ENCODE measurements at places on chromosomes 1 and 21. TPM values are rescaled to one million over a fixed set of nuclear protein-coding genes. Genes with fewer than 3 reads are reported as not detected.

DNA sequence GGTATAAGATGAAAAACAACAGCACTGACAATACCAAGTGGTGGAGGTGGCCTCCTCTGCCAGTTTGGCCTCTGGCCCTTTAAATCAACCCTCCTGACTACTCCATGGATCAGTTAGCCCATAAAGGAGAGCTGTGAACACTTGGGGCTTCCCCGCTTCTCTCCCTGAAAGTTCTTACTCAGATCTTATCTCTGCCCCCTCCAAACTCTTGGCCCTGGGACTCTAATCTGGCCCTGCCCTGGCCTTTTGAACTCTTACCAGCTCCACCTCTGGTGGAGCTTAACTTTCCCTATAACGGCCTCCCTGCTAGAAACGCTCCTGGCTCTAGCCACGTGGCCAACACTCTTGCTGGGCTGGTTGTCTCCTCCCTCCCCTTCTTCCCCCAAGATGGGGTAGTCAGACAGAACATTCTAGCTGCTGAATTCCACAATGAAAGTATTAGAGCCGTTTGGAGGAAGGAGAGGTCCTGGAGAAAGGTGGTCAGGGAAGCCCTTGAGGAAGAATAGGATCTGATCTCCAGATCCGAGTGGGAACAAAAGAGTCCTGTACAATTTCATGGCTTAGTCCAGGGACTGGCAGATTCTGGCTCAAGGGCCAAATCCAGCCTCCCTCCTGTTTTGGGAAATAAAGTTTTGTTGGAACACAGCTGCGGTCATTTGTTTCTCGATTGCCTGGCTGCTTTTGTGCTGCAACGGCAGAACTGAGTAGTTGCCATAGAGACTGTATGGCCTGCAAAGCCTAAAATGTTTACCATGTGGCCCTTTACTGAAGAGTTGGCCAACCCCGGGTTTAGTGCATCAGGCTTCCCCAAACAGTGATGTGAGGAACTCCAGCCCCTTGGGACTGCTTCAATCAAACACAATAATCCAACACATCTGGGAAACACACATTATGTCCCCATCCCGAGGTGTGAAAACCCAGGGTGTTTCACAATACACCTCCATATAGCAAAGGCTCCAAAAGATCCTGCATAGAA is 9.5 kb upstream of the PIGR start:
- no peaks in the 10 kb centered on the region for H3K27me3 ChIP-seq
- no peak overlapping the region for H3K4me3 ChIP-seq
- H3K36me3 ChIP-seq: no peaks in the 10 kb centered on the region
- no peak for DNase-seq

Gene DNAI4
- polyA plus RNA-seq: 0.30 TPM

Gene UBXN10
- polyA plus RNA-seq: 0.10 TPM

- no peaks in the 10 kb centered on the region for H3K27me3 ChIP-seq
- no peaks in the 10 kb centered on the region for H3K36me3 ChIP-seq
- H3K4me3 ChIP-seq: no peak overlapping the region
- DNase-seq: no peak
Observed at GRCh38 chr1:109722908-109723691, 11.0 kb downstream of the GSTM5 start.

DNA sequence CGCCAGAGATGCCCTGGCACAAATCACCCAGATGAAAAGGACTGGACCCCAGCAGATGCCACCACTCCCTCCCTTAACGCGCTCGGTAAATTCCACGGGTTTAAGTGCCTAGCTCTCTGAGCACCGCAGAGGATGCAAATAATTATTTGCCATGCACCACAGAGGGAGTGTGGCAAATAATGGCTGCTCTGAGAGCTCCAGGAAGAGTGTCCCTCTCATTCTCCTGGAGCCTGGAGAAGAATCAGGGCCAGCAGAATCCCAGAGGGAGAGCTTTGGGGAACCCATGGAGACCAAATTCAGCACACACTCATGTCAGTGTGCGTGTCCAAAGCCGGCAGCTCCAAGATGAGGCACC is 667 bp downstream of the HHIPL2 start:
- H3K36me3 ChIP-seq: no peaks in the 10 kb centered on the region
- H3K4me1 ChIP-seq: no peaks in the 10 kb centered on the region
- DNase-seq: no peak
- no peaks in the 10 kb centered on the region for H3K27me3 ChIP-seq
- no peak overlapping the region for H3K27ac ChIP-seq
- no peak overlapping the region for H3K4me3 ChIP-seq

GRCh38 chr1:226903819-226904716 is 33.7 kb downstream of the PSEN2 start:
- no peak overlapping the region for H3K27ac ChIP-seq
- no peaks in the 10 kb centered on the region for H3K27me3 ChIP-seq
- DNase-seq: no peak
- H3K4me3 ChIP-seq: no peak overlapping the region
- no peaks in the 10 kb centered on the region for H3K4me1 ChIP-seq

GRCh38 chr1:154729031-154729442 is 121.1 kb upstream of the ADAR start:
- no peaks in the 10 kb centered on the region for H3K27me3 ChIP-seq
- no peak overlapping the region for H3K27ac ChIP-seq
- no peak for DNase-seq
- H3K4me1 ChIP-seq: no peaks in the 10 kb centered on the region

DNA sequence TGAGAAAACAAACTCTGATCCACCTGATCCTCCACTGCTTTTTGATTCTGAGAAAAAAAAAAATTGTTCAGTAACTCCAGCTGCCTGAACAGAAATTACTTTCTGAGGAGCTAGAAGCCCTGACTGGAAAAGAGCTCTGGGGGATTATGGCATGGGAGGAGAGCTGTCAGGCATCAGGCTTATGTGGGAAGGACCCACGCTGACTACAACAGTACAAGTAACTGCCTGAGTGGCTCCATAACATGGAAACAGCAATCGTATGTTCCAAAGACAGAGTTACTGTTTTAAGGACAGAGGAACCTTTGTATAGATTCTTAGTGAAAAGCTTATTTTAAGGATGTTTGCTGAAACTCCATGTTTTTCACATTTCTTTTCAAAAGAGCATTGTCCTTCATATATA is 1.2 kb upstream of the ANGPTL7 start:
- H3K4me3 ChIP-seq: no peak overlapping the region
- peaks cover 67% of the 10 kb centered on the region for H3K36me3 ChIP-seq
- H3K4me1 ChIP-seq: no peaks in the 10 kb centered on the region
- no peak overlapping the region for H3K27ac ChIP-seq

GRCh38 chr21:14058566-14058965 is 152.2 kb downstream of the LIPI start:
- no peak overlapping the region for H3K27ac ChIP-seq
- no peak for DNase-seq
- no peaks in the 10 kb centered on the region for H3K36me3 ChIP-seq
- no peaks in the 10 kb centered on the region for H3K27me3 ChIP-seq
- H3K4me1 ChIP-seq: no peaks in the 10 kb centered on the region
- H3K4me3 ChIP-seq: no peak overlapping the region

Gene TACSTD2
- polyA plus RNA-seq: 0.06 TPM

- H3K36me3 ChIP-seq: no peaks in the 10 kb centered on the region
- H3K4me3 ChIP-seq: no peak overlapping the region
- DNase-seq: no peak
- H3K4me1 ChIP-seq: no peaks in the 10 kb centered on the region
- H3K27ac ChIP-seq: no peak overlapping the region
- H3K27me3 ChIP-seq: no peaks in the 10 kb centered on the region
Observed at GRCh38 chr1:36115931-36116330, 9.1 kb downstream of the COL8A2 start.

Gene GPR25
- 1.1 TPM for polyA plus RNA-seq
